Dorsolateral prefrontal cortex (tissue), 122 donors: ENCODE measurements at places on chromosomes 12 and 14.

GRCh38 chr12:125203145-125203765 is 138.0 kb downstream of the AACS start:
- DNase-seq: no peak

DNA sequence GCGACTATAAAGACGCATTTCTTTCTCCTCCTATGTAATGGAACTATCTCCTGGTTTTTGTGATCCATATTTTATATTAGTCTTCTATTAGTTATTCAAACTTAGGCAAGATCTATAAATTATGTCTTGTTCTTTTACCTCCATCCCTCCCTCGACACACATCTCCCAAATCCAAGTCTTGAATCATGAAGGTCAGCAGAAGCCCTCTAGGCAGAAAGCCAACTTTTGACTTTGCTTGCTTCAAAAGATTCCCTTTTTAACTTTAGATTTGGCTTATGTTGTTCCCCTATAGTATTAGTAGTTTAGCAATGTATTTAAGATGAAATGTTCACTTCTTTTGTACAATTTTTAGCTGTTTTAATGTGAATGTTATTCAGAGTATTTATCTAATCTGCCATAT is 689.8 kb downstream of the SLC6A15 start:
- no peak for DNase-seq

DNA sequence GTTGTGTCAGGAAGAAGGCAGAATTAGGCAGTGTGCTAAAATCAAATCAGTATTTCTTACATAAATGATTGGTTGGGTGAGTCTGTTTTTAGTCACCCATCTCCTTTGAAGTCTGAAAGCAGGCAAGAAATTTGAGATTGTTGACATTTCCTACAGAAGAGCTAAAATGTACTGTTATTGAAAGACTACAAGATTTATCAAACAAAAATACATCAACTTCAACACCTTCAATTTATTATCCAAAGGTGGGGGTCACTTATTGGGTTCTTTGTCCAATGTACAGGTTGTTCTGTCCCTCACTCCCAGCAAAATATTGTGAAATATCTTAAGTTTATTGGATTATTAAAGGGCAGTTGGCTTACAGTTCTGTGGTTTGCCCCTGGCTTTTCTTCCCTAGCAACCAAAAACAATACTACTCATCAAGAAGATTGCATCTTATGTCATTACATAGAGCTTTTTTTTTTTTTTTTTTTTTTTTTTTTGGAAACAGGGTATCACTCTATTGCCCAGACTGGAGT is 20.6 kb upstream of the PKP2 start:
- no peak for DNase-seq

GRCh38 chr12:71130521-71131069 is 27.2 kb downstream of the TSPAN8 start:
- no peak for DNase-seq

- peak; percentile 69 for DNase-seq
Measured at GRCh38 chr12:127785540-127785939, 481.4 kb upstream of the TMEM132C start.

DNA sequence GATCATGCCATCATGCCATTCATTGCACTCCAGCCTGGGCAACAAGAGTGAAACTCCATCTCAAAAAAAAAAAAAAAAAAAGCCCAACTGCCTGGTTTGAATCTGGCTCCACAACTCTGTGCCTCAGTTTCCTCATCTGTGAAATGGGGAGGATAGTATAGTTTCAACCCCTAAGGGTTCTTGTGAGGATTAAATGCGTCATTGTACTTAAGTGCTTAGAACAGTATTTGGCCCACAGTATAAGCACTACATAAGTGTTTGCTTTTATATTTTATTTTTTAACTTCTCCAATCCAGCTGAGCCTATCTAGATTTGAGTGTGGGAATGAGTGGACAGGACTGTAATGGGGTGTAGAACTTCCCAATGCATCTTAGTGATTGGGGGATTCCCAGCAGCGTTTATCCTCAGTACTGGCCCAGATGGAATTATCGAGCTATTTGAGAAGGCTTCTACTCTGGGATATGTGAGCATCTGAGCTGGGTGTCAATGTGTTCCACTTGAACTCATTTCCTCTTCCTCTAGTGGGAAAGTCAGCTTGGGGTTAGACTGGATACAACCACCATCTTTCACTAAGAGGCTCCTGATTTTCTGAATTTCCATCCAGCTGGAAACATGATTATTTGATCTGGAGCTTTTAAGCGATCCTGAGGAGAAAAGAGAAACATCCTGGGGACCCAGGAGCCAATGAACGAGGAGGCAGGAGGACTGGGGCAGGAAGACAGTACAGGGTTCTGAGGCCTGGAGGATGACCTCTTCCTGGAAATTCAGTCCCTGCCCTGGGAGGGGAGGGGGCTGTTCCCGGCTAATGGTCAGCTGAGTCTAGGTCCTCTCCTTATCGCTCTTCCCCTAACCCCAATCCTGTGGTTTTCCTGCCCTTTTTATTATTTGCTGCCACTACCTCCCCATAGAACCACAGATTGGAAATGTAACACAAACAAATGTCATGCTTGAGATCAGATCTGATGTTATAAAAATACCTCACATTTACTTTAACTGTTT is 9.3 kb upstream of the ESPL1 start:
- DNase-seq: no peak

DNA sequence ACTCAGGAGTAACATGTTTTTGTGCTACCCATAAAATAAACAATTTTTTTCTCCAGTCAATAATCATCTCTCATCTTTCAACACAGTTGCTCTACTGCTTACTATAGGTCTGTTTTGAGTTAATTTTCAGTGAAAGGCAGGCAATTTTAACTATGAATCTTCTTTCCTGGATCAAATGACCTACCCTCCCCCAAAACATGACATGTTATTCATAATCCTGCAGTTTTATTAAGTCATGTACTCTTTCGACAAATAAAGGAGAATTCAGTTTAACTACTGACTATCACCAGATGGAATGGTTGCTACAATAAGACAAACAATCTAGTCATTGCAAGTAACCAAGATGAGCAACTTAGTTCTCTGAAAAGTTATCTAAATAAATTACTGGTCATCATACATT is 106.0 kb upstream of the FAR2 start:
- DNase-seq: no peak

- no peak for DNase-seq
Measured at GRCh38 chr12:7750350-7750749, 3.2 kb upstream of the CLEC4C start.

DNA sequence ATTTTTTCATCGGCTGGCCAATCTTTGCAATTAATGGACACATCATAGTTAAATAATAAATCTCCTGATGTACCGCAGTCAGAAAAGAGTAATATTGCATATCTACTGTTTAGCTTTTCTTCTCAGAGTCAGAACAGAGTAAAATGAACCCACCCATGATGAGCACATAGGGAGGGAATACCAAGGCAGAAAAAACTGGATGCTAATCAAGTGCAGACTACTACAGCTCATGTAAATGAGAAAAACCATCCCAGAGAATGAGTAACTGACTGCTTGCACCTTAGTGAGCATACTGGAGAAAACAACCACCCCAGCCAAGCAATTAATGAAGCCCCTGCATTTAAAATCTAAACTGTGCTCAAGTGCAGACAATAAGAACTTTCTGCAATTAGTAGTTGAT is 483.7 kb downstream of the MDGA2 start:
- DNase-seq: no peak
